ENCODE measurements at places on chromosomes 7 and 10. TPM values are rescaled to one million over a fixed set of nuclear protein-coding genes. Genes with fewer than 3 reads are reported as not detected.
A peak's percentile ranks its signal among the peaks of the same experiment; 100 is the strongest.

GRCh38 chr7:107939573-107940489, 48.8 kb downstream of the DLD start:
- peak; percentile 51 for DNase-seq

DNA sequence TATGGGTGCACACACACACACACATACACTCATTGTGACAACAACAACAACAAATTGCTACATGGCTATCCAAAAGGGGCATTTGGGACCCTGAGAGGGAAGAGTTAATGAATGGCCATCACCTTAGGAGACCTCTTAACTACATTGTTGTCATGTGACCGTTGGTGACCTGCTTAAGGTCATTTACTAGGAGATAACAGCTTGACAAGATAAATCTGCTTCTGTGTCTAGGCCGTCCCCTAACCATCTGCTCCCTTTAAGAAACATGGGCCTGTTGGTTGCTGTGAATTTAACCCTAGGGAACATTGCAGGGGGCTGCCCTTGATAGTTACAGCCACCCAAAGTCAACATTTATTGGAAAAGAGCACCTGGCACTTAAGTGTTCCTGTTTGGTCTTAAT, 29.7 kb downstream of the C1QL3 start:
- DNase-seq: no peak

GRCh38 chr10:77173615-77174461, 463.8 kb downstream of the KCNMA1 start:
- peak; percentile 89 for DNase-seq

DNA sequence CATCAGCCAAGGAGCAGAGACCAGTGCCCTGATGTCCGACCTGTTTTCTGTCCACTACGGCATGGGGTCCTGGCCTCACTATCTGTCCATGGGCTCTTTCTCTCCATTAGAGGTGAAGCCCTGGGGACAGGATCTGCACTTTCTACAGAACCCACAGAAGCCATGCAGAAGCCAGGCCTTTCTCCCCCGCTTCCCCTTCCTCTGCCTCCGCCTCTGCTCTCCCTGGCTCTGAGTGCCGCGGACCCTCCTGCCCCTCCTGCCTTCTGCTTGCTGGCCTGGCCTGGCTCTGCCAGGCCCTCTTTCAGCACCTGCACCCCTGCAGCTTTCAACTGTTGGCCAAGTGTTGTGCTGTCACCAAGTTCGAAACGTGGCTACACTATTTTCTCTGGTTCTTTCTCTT, 439.8 kb upstream of the ZMIZ1 start:
- no peak for DNase-seq

- DNase-seq: no peak
These were observed 230.6 kb downstream of the TWIST1 start for GRCh38 chr7:18886832-18887231.

DNA sequence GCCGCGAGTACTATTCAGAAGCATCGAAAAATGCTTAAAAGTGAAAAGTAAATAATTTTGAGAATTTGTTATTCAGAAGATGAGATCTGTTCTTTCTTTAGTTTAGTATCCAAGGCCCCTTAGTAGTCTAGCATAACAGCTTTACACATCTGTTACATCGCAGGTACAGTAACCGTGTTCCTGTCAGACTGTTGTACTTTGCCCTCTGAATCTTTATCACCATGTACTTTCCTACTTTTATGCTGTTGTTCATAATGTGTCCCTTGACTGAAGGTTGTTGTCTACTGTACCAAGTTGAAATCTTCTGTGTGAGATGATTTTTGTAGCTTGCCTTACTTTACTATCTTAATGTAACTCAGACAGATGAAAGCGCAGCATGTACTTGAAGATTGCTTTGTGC, 38.3 kb downstream of the WAC start:
- no peak for DNase-seq

DNA sequence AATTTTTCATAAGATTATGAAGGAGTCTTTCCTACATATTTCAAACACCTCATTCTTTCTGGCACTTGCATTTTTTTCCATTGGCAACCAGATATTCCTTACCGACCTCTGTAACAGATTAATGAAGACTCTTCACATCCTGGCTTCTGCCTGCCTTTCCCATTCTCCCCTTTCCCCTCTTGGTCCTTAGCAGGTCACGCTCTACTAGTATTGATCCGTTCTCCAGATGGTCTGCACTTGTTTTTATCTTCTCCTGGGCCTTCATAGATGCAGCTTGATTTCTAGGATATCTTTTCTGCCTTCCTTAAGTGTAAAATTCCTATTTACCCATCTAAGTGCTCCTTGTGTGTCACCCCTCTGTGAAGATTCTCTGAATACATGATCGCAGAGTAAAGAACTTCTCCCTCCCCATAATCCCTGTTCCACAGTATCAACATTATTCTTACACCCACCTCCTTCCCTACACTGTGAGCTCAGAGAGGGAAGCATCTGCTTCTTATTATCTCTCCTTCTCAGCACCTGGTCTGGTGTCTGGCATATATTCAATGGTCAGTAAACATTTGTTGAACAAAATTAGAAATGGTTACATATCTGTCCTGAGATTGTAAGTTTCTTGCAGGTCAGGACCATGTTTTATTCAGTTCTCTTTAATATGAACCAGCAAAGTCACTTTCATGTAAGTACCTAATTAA, 654.2 kb downstream of the REEP3 start:
- DNase-seq: no peak

DNA sequence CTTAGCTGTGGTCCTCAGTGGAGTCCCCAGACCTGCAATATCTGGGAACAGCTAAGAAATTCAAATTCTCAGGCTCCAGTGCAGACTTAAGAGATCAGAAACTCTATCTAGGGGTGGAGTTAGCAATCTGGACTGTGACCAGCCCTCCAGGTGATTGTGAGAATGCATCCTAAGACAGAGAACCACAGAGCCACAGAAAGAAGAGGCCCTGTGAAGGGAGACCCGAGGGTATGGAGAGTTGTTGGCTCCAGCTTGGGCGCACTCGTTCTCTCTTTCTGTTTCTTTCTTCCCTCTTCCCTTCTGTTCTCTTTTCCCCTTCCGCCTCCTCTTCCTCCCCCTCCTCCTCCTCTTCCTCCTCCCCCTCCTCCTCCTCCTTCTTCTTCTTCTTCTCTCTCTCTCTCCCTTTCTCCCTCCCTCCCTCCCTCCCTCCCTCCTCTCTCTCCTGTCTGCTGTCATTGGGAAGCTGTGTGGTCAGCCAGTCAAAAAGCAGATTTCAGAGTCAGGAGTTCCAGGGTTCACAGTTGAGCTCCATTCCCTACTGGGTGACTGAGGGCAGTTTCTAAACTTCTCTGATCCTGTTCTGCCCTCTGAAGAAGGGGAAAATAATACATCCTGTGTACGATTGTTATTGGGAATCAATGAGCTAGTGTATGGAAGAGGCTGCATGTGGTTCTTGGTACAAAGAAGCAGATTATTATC, 62.1 kb upstream of the STEAP1B start:
- DNase-seq: no peak

DNA sequence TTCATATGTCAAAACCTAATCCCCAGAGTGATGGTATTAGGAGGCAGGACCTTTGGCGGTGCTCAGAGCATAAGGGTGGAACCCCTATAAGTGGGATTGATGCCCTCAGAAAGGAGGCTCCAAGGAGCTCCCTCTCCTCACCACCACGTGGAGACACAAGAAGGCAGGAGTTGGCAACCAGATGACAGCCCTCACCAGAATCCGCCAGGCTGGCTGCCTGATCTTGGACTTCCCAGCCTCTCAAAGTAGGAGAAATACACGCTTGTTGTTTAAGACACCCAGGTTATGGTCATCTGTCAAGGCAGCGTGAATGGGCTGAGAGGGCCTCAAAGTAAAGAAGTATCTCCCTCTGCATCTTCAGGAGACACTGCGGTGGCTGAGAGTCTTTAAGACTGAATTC, 187.7 kb downstream of the TNS3 start:
- no peak for DNase-seq

DNA sequence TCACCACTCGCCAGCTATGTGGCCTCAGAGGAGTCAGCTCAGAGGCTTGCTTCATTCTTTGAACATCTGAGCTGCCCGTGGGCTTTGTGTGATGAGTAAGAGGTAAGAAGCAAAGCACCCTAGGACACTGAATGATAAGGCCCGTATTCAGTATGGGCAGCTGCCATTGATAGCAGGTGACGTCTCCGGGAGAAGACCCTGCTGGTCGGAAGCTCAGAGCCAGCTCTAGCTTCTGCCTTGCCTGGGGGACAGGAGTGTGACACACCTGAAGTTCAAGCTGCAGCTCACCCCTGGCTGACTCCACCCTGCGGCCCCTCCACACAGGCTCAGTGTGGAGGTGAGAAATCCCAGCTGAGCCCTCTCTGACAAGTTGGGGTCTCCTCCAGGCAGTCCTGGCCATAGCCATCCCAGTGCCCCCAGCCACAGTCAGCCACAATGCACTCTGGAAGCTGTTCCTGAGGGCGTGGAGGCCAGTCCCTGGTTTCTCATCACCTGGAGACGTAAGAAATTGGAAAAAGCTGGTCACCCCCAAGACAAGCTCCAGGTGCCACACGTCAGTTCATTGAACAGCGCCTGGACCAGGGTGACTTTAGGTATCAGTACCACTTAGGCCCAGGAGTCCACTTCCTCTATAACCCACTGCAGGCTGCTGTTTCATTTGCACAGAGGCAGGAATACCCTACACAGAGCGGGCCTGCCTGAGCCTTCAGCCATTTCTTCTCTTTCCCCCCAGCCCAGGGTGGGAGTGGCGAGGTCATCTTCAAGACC, 164.9 kb upstream of the RHEB start:
- DNase-seq: no peak

DNA sequence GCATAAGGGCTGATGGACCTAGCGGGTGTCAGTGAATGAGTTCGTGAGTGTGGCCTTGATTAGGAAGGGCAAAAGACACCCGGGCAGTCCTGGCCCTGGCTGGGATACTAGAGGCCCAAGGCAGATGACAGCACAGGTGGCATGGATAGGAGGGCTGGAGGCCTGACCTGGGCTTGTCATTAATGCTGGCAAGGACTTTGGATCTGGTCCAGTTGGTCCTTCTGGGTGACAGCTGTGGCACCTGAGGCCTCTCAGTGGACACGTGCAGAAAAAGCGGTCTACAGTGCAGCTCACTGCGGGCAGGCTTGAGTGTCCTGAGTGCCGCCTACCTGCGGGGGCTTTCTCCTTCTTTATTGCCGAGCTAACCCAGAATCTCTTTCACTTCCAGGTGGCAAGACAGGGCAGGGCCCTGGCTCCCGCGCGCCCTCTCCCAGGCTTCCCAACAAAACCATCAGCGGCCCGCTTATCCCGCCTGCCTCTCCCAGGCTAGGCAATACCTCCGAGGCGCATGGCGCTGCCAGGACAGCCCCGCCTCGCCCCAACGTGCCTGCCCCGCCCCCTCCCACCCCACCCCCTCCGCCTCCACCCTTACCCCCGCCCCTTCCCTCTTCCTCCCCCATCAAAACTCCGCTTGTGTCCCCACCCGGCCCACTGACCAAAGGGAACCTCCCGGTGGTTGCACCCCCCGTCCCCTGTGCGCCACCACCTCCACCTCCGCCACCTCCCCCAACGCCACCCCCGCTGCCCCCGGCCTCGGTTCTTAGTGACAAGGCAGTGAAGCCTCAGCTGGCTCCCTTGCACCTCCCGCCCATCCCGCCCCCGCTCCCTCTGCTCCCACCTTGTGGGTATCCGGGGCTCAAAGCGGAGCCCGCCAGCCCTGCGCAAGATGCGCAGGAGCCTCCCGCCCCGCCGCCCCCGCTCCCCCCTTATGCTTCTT, 77.4 kb downstream of the WIPF3 start:
- DNase-seq: no peak

DNA sequence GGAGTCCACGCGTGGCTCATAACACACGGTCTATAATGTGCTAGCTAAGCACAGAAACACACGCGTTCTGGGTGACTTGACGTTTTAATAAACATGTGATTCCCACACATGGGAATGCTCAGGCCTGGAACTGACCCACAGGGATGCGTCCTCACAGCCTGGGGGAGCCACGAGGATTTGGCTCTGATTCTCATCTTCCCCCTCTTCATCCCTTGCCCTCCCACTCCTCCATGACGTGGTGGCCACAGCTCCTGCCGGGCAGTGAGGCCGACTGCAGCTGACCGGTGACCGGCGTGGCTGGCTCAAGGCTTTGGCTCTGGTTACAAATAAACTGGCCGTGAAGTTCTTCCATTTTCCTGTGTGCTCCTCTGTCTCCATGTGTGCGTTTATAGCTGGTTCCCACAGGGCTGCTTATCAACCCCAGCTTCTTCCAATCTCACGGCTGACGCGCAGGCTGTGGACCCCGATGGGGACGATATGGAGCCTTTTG, 40.9 kb upstream of the KLF6 start:
- no peak for DNase-seq

DNA sequence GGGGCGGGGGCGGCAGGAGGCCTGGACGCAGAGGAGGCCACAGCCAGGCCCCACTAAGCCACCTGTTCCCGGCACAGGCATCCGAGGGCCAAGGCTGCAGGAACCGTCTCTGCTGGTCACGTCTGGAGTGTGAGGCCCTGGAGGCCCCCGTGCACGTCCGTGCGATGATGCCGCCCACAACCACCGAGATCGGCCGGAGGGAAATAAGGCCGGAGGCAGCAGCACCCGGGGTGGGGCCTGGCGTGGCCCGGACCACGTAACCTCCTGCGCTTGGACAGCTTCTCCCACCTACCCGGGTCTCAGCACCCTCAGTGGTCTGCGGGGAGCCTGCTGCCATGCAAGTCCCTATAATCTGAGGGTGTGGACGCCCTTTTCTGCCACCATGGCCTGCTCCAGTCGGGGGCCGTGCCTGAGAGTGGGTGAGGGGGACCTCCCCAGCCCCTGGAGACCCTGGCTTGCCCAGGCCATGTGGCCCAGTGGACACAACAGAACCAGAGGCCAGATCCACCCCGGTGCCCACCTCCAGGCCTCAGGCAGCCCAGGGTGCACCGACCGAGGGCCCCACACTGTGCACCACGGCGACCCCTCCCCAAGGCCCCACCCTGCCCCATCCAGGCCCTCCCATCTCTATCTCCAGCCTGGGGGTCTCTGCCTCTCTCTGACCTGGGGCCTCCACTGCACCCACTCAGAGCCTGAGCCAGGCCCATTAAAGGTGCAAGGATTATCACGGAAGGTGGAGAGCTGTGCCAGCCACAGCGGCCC, 83.1 kb downstream of the PDGFA start:
- DNase-seq: no peak

DNA sequence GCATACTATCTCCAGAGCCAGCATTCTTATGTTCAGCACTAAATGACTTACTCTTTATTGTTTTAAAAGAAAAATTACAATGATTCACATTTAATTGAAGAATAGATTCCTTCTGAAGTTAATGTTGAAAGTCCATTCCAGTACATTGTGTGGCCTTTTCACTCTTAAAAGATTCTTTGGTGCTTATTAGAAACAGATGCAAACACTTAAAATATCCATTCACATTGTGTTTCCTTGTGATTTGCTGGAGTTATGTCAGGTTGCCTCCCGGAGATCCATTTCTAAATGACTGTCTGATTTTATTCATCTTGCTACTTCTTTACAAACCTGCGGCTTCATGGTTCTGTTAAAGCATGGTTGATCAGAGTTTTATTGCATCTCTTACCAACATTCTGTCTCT, 152.8 kb downstream of the FOXP2 start:
- DNase-seq: no peak

- no peak for DNase-seq
These were observed 572.0 kb downstream of the PTPRN2 start for GRCh38 chr7:158015403-158016179.

GRCh38 chr7:41161041-41161587, 541.8 kb downstream of the INHBA start:
- no peak for DNase-seq

Gene DLX5
- 1.4 TPM for total RNA-seq

Gene FAM241B
- total RNA-seq: 49.7 TPM

Gene RRP12
- total RNA-seq: 49.8 TPM

Gene SFXN2
- 9.5 TPM for total RNA-seq

Gene GOLGA7B
- total RNA-seq: 39.1 TPM

Gene SUMF2
- 55.9 TPM for total RNA-seq

Gene OGDHL
- total RNA-seq: 98.4 TPM

Gene YKT6
- 66.3 TPM for total RNA-seq

Gene ADAM22
- 63.7 TPM for total RNA-seq

Gene STEAP2
- total RNA-seq: 56.3 TPM

Gene SLC26A3
- not detected for total RNA-seq

Measured in dorsolateral prefrontal cortex (tissue), 122 donors.